ENCODE measurements at places on chromosomes 4 and X.

GRCh38 chr4:186733778-186734177, 10.1 kb upstream of the FAT1 start:
- no peak for DNase-seq

DNA sequence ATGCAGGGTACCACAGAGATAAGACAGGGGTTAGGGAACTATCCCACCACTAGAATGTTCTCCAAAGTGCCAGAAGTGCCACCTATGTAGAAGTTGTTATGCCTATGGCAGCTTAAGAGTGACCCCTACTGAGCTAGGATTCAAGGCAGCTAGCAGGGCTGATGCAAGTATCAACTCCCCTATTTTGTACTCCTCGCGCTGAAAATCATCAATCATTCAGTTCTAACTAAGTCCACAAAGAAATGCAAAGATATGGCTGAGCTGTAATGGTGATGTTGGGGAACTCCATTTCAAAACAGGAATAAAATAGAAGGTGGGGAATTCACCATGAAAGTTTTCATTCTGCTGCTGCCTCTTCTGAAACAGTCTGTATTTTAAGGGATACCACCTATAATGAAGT, 13.8 kb downstream of the ACSL4 start:
- no peak for DNase-seq

DNA sequence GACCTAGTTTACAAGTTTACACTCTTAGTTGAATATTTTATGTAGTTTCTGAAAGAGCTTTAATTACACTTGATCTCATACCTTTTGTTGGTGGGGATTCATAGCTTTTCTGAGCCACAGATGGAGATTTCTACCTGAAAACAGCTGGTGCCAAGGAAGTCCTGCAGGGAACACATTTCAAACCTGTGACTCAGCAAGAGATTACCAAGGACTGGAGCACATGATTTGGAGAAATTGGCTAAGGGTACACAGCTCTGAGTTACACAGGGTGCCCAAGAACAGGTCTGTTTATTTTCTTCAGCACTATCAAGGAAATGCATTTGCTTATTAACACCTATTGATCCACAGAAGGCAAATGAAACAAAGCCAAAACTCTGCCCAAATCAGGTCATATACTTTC, 691.5 kb downstream of the KCTD8 start:
- no peak for DNase-seq

DNA sequence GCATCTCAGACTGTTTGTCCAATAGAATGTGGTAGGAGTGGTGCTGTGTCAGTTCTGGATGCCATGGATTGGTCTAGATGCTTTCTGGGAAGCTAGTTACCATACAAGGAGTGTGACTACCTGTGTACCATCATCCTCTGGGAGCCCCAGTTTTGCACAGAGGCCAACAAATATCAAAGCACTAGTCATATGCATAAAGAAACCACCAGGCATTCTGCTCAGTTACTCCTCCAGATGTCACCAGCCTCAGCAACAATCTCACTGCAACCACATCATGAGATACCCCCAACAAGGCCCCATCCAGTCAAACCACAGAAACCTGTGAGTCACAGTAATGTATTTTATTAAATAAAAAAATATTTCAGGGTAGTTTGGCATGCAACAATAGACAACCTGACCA, 435.8 kb upstream of the CPEB2 start:
- DNase-seq: no peak

DNA sequence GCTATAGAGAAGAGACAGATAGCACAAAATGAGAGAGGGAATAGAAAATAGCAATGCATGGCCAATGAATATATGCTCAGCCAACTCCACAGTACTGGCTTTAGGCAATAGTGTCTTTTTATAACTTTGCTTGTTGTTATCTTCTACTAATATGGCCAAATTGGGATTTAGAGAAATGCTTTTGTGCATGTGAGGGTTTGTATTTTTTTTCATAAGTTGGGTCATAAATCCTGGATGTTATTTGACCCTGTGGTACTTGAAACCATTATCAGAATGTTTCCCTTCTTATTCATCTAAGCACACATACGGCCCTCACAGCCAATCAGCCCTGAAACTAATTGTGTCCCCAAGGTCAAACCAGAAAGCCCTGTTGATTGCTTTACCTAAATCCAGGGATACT, 35.2 kb upstream of the LPAR4 start:
- no peak for DNase-seq

DNA sequence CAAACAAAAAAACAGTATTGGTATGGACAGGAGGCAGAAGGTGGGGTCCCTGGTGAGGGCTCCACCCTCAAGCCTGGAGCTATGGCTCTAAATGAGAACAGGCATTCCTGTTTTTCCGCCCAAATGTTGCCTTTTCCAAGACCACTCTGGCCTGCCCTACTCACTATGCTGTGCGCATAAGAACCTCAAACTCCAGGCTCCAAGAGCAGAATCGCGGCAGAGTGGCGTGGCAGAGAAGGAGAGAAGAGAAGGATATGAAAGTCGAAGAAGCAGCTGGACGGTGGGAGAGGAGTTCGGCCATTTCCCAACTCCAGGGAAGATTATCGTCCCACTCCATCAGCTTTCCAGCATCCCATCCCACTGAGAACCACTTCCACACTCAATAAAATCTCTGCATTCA, 207.8 kb downstream of the FAT4 start:
- DNase-seq: no peak

DNA sequence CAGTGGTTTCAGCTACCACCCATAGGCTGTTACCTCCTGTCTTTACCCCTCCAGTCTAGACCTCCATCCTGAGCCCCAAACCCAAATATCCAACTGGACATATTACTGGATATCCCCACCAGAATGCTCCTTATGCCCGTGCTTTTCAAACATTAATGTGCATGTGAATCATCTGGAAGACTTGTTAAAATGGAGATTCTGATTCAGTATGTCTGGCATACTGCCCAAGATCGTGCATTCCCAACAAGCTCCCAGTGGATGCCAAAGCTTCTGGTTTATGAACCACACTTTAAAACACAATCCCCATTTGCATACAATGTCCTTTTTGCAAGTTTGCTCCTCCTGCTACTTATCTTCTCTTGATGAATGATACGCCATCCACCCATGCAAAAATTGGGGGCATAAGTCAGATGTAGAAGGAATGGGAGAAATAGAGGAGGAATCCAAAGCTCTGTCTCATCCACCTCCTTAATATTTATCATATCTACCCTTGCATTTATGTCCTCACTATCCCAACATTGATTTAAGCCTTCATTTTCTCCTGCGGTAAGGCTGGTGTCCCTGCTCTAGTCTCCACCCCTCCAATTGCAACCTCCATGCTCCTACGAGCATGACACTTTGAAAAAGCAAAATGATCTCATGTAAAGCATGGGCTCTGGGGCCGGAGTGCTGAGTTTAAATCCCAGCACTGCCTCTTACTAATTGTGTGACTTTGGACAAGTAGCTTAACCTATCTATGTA, 7.4 kb upstream of the PGRMC1 start:
- no peak for DNase-seq
